ENCODE measurements at places on chromosomes 12 and 14. TPM values are rescaled to one million over a fixed set of nuclear protein-coding genes. Genes with fewer than 3 reads are reported as not detected.

- no peaks in the 10 kb centered on the region for H3K27me3 ChIP-seq
- no peak overlapping the region for H3K4me3 ChIP-seq
- no peak overlapping the region for H3K27ac ChIP-seq
- H3K4me1 ChIP-seq = no peaks in the 10 kb centered on the region
These were observed 38.6 kb upstream of the DBX2 start for GRCh38 chr12:45089411-45090075.

- H3K27me3 ChIP-seq = no peaks in the 10 kb centered on the region
- H3K4me1 ChIP-seq = no peaks in the 10 kb centered on the region
- H3K27ac ChIP-seq = peak overlapping the region; percentile 84
These were observed 1.5 kb downstream of the DDHD1 start for GRCh38 chr14:53151523-53152183.

The FGD4 gene
- total RNA-seq = 19.1 TPM

GRCh38 chr12:51009056-51009440 lies 17.1 kb downstream of the SLC11A2 start:
- no peak overlapping the region for H3K4me3 ChIP-seq
- peaks cover 16% of the 10 kb centered on the region for H3K36me3 ChIP-seq
- no peaks in the 10 kb centered on the region for H3K27me3 ChIP-seq
- peak overlapping the region; percentile 9 for H3K27ac ChIP-seq

GRCh38 chr12:2547273-2548044 lies 247.3 kb upstream of the FKBP4 start:
- peaks cover 13% of the 10 kb centered on the region for H3K4me1 ChIP-seq
- H3K4me3 ChIP-seq = no peak overlapping the region
- H3K36me3 ChIP-seq = peaks cover 6% of the 10 kb centered on the region
- DNase-seq = peak; percentile 27
- H3K27me3 ChIP-seq = no peaks in the 10 kb centered on the region

The AQP2 gene
- total RNA-seq = not detected

The GYS2 gene
- total RNA-seq = not detected

DNA sequence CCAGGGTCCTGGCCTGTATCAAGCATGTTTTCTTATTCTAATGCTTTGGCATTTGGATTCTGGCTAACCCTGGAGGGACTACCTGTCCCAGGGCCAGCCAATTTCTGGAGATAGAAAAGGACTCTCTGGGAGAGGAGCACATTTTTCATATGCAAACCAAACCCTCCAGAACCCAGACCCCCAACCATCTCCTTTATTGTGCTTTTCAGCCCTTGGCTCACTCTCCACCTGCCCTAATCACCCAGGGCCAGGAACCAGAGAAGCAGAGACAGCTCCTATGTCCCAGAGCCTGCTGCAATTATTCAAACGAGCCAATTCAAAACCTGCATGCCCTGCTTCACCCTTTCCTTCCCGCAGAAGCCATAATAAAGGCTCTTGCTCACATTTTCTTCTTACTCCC lies 23.8 kb downstream of the HSPB8 start:
- peaks cover 92% of the 10 kb centered on the region for H3K4me1 ChIP-seq
- no peak overlapping the region for H3K4me3 ChIP-seq
- H3K27ac ChIP-seq = peak overlapping the region; percentile 23
- no peaks in the 10 kb centered on the region for H3K36me3 ChIP-seq

Data from sigmoid colon (tissue), 7 donors.